ENCODE measurements at places on chromosomes 7 and 10. TPM values are rescaled to one million over a fixed set of nuclear protein-coding genes. Genes with fewer than 3 reads are reported as not detected.

GRCh38 chr7:157016352-157017041, 6.0 kb upstream of the MNX1 start:
- no peak for DNase-seq

GRCh38 chr7:45881759-45882464, 6.4 kb upstream of the IGFBP1 start:
- DNase-seq: no peak

- DNase-seq: no peak
These were observed 105.6 kb upstream of the NRBF2 start for GRCh38 chr10:63027531-63027930.

Gene TMEM60
- total RNA-seq: 11.0 TPM

Data from skin of body (tissue), 3 donors.